ENCODE measurements at places on chromosomes 3 and 15.

DNA sequence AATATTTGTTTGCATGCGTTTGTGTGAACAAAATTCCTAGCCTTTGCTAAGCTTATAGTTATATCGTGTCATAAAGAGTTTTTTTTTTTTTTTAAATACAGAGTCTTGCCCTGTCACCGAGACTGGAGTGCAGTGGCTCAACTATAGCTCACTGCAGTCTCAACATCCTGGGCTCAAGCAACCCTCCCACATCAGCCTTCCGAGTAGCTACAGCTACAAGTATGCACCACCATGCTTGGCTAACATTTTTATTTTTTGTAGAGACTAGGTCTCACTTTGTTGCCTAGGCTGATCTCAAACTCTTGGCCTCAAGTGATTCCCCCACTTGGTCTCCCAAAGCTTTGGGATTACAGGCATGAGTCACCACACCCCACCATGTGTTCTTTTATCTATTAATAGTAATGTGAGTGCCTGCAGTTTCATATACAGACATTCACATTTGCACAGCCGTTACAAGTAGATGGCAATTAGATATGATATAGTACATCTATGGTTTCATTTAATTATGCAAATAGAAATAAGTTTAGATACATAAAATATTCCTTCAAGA, 848.6 kb downstream of the PDCD6IP start:
- no peak for DNase-seq

- no peak for DNase-seq
These were observed 21.8 kb upstream of the EPB42 start for GRCh38 chr15:43242616-43243015.

GRCh38 chr3:197598404-197598980, 42.7 kb upstream of the BDH1 start:
- DNase-seq: no peak

DNA sequence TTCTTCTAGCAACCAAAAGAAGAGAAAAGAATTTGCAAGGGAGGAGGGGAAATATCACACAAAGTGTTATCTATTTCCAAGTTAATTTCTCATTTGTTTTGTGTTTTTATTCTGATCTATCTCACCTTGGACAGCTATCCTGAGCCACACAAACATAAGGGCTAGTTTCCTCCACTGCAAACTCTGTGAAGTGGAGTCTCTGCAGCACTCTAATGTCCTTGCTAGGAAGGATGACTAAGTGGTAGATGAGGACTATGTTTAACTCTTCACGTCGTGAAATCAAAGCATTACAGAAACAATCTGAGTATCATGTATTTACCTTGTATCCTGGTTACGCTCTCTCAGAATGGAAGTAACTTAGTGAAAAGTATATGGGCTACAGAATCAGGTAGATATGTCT, 33.9 kb upstream of the CHRM5 start:
- DNase-seq: no peak

DNA sequence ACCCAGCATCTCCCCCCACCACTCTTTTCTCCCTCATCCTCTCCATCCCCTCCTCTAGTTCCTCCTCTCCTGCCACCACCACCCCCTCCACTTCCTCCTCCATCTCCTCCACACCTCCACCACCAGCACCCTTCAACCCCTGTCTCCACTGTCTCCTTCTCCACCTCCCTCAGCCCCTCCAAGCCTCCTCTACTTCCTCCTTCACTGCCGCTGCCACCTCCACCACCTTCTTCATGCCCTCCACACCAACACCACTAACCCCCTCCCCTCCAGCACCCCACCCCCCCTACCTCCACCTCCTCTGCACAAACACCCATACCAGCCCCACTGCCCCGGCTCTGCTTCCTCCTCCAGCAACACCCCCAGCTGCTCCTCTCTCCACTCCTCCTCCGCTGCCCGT, 88.0 kb downstream of the HES1 start:
- DNase-seq: no peak

- DNase-seq: no peak
These were observed 292.0 kb downstream of the RPLP1 start for GRCh38 chr15:69744391-69745162.

DNA sequence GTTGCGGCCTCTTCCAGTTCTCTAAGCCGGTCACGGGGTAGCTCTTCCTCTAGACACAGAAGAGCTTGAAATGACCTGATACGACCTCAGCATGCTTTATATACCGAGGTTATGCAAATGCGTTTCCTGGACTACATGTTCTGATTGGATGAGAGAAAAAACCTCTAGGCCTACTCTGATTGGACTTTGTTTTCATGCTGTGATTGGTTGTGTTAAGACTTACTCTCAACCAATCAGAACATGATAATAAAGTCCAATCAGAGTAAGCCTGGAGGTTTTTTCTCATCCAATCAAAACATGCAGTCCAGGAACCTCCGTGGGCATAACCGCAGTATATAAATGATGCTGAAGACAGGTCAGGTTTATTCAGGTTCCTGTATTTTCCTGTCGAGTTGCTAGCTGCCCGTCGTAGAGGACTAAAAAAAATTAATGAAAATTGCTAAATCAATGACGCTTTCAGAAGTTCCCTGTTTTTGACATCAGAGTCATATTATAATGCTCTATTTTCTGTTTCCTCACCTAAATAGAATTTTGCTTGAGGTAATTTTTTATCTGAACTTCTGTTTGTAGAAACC, 177.4 kb downstream of the POTEB3 start:
- no peak for DNase-seq

DNA sequence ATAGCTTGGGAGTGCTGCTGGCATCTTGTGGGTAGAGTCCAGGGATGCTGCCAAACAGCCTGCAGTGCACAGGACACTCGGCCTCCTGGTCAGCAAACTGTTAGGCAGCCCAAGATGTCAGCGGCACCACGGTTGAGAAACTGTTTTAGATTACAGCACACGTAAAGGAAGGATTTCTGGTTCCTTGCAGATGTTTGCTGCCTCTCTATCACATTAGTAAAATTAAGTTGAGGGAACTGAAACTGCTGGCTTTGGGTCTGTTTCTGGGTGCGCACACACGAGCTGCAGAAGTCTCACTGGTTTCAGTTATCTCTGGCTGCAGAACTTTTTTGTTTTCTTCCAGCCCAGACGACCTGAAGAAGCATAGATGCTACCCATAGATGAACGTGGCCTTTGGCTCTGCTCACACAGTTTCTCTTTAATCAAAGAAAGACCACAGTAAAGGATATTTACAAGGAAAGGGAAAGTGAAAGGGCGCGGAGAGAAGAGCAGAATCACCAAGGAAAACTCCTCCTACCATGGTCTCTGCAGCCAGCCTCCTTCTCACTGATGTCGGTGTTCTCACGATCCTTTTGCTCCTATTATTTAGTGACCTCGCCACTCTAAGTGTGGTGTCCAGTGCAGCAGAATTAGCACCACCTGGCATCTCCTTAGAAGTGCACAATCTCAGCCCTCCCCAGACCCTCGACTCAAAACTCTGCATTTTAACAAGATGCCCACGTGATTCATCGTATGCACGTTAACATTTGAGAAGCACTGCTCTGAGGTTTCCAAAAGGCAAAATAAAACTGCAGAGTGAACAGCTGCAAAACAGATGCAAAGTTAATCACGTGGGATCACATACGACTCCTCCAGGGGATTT, 50.6 kb upstream of the AKAP13 start:
- peak; percentile 32 for DNase-seq

GRCh38 chr3:31853580-31853979, 127.5 kb downstream of the OSBPL10 start:
- DNase-seq: no peak

DNA sequence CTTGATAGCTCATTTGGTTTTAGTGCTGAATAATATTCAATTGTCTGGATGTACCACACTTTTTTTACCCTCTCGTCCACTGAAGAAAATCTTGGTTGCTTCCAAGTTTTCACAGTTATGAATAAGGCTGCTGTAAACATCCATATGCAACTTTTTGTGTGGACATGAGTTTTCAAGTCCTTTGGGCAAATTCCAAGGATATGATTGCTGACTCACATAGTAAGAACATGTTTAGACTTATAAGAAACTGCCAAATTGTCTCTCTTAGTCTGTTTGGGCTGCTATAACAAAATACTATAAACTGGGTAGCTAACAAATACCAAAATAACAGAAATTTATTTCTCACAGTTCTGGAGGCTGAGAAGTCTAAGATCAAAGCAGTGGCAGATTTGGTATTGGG, 59.5 kb upstream of the TNFSF10 start:
- DNase-seq: no peak

GRCh38 chr3:114887806-114888205, 259.3 kb downstream of the ZBTB20 start:
- no peak for DNase-seq

DNA sequence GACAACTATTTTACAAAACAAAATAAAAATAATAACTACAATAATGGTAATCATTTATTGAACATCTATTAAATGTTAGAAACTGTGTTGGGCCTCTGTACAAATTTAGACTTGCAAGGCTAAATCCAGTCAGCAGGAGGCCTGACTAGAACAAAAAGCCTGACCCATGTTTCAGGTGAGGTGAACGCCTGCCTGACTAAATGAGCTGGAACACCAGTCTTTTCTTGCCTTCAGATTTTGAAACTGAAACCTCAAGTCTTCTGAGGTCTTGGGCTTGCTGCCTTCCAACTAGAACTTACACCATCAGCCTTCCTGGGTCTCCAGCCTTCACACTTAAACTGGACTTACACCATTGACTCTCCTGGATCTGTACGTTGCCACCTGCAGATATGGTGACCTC, 706.9 kb downstream of the TBL1XR1 start:
- DNase-seq: no peak

DNA sequence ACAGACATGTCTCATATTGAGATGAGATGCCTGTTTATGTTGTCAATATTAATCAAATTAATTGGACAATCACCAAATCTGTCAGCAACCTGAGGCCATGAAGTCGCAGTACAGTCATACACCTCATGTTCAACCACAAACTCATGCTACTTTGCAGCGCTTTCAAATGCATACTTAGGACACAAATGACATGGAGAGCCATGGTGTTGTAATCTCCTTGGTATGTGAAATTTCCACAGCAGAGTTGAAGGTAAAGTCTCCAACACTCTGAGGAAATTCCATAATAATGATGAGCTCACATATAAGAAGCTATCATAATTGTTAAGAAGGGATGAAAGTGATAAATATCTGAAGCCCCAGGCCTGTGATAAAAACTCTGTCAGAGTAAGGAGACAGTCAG, 873.9 kb downstream of the MCTP2 start:
- no peak for DNase-seq

- DNase-seq: no peak
These were observed 99.1 kb downstream of the TUSC7 start for GRCh38 chr3:116808725-116809124.

DNA sequence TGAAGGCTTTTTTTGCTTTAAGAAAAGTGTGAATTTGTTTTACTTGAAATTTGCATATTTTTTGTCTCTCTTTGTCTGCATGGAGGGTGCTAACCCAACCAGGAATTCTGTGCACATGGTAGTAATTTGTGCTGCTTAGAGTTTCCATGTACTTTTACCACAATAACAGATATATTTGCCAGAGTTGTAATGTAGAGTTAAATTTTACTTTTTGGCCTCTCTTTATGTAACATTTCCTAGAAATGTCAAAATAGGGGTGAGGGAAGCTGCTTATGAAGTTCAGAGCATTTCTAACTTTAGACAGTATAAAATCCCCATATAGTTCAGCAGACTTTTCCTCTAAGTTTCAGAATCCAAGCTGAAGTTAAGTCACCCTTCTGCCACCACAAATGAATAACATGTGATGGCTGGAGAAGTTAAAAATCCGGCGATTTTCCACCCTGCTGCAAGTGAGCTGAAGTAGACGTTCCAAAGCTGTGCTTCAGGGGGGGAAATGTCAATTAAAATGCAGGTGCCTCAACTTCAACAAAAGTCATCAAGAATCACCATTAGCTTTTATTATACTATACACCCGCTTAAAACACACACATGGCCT, 385.7 kb upstream of the NR2F2 start:
- no peak for DNase-seq

- DNase-seq: no peak
These were observed 44.5 kb downstream of the OXNAD1 start for GRCh38 chr3:16309558-16309957.

- no peak for DNase-seq
These were observed 12.6 kb upstream of the IGF2BP2 start for GRCh38 chr3:185837414-185837813.

GRCh38 chr3:8282541-8283165, 219.0 kb upstream of the LMCD1 start:
- DNase-seq: no peak

DNA sequence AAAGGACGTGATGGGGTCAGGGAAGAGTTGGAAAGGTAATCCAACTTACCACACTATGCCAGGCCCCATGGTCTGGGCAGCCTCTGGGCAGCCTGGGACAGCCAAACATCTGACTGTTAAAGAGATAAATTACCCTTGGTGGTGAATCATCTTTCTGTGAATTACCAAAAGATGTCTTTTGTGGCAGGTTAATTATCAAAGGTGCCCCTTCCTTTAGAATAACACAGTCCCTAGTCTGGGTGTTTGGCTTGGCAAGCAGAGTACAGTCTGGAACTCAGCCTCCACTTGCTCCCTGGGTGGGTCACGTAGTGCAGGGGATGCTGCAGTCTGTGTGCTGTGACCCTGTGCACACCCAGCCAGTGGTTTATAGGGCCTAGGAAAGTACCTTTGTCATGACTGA, 113.1 kb downstream of the ZNF621 start:
- DNase-seq: no peak

- DNase-seq: no peak
These were observed 404.6 kb downstream of the LPP start for GRCh38 chr3:188558343-188559071.

- no peak for DNase-seq
These were observed 111.4 kb upstream of the PLAAT1 start for GRCh38 chr3:193129607-193130006.

DNA sequence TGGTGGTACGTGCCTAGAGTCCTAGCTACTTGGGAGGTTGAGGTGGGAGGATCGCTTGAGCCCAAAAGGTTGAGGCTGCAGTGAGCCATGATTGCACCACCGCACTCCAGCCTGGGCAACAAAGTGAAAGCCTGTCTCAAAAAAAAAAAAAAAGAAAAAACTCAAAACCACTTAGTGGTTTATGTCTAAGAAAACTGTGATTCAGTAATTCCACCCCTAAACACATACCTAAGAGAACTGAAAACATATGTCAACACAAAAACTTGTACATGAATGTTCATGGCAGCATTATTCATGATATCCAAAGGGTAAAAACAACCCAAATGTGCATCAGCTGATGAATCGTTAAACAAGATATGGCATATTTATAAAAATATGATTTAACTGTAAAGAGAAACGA, 14.3 kb downstream of the SPG21 start:
- DNase-seq: no peak
